Activated CD4-positive, alpha-beta T cell treated with anti-CD3 and anti-CD28 coated beads, Interleukin-2, amount 50 U/mL, for 48 hours (primary cell): ENCODE measurements at places on chromosomes 2 and 18.

DNA sequence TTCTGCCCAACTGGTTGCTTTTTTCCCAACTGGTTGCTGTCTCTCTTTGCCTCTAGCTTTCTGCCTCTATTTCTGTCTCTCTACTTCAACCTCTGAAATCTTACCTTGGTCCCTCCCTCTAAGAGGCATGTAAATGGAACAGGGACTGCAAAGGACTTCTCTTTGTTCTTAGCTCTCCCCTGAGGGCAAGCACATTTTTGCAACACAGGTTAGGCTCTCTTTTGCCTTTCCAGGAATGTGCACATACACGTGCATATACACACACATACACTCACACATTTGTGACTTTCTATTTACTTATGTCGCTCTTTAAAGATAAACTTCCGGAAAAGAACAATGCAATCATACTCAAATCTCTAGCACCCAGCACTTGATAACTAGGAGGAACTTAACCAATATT is 262.6 kb upstream of the DDX18 start:
- DNase-seq = no peak

DNA sequence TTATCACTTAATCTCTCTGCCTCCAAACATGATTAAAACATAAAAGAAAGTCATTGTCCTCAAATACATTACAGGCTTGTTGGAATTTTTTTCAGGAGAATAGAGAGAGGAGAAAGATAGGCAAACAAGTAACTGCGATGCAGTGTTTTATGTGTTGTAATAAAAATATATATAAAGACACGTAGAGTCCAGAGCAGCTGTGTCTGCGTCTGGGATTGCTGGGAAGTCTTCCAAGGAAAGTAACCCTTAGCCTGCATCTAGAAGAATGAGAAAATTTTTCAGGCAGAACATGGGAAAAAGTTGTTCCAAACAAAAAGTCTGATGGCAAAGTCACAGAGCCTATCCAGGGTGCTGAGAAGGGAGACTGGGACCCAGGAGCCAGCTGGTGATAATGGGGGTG is 91.8 kb upstream of the ST6GAL2 start:
- DNase-seq = no peak

DNA sequence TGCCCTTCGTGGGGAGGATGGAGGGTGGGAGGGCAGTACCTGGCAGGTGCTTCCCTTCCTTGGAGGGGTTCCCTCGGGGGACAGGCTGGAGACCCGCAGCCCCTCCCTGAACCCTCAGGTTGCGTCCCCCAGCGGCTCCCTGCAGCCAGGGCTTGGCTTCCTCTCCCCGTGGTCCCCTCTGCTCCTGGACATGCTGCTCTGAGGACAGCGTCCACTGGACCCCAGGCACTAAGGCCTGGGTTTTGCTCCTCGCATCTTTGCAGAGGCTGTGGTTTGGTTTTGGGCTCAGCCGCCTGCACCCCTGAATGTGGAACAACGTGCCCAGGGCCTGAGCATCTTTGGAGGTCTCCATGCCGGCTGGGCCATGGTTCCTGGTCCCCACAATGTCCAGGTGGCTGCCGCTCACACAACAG is 133.5 kb downstream of the PTGR3 start:
- DNase-seq = no peak

- no peak for DNase-seq
These were observed 318.8 kb downstream of the RND3 start for GRCh38 chr2:150168595-150169236.

DNA sequence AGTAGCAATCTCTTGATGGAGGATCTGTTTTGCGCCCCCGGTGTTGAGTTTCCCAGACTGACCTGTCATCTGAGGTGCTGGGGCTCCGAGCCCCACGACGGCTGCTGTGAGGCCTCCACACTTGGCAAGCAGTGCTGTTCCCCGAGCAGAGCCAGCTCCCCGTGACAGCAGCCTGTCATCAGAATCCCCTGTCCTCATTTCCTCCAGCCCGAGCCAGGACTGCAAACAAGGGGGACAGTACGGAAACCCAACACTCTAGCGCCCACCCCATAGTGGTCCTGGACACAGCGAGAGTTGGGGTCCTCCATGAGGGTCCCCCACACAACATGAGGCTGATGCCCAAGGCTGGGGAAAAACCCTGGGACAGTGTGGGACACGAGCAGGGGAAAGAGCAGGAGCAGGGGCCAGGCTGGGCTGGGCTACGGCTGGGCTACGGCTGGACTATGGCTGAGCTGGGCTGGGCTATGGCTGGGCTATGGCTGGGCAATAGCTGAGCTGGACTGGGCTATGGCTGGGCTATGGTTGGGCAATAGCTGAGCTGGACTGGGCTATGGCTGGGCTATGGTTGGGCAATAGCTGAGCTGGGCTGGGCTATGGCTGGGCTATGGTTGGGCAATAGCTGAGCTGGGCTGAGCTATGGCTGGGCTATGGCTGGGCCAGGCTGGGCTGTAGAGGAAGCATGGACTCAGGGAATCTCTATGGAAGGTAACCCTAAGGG is 1.5 kb upstream of the KLHL30 start:
- DNase-seq = no peak
